Activated CD4-positive, alpha-beta T cell treated with anti-CD3 and anti-CD28 coated beads, Interleukin-2, amount 50 U/mL, for 48 hours (primary cell): ENCODE measurements at places on chromosomes 16 and 17.
A peak's percentile ranks its signal among the peaks of the same experiment; 100 is the strongest.

GRCh38 chr16:81530814-81531213 lies 86.2 kb downstream of the CMIP start:
- no peak for DNase-seq

DNA sequence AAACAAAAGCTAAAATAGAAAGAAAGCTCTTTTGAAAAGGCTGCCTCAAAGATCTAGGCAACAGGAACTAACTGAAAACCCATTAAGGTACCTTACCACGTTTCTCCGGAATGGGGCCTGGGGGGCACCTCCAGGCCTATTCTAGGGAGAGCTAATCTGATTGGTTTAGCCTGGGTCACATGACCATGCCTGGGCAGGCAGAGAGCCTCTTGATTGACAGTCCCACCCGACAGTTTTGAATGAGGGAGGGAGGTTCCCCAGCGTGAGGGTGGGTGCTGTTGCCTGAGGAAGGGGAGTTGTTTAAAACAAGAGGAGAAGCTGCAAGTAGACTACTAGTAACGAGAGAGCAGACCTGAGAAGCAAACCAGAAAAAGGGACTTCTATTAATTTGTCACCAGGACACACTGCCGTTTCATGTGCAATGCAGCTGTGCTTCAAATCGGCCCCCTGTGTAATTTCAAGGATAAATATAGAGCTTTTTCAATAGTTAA lies 143.4 kb upstream of the HS3ST2 start:
- no peak for DNase-seq

- DNase-seq: no peak
Observed at GRCh38 chr17:67891481-67892119, 66.3 kb downstream of the BPTF start.

DNA sequence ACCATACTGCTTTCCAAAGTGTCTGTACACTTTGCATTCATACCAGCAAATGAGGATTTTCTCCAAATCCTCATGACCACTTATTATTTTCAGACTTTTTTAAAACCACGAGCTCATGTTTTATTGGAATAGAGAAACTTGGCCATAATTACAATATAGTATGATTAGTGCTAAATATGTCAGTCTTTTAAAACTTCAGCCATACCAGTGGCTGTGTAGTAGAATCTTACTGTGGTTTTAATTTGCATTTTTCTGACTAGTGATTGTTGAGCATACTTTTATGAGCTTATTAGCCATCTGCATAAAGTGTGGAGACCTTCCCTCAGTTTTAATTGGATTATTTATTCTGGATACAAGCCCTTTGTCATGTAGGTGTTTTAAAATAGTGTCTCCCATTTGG lies 57.8 kb downstream of the NLK start:
- DNase-seq: no peak

- DNase-seq: no peak
Observed at GRCh38 chr16:86258713-86259112, 251.6 kb upstream of the FOXF1 start.

DNA sequence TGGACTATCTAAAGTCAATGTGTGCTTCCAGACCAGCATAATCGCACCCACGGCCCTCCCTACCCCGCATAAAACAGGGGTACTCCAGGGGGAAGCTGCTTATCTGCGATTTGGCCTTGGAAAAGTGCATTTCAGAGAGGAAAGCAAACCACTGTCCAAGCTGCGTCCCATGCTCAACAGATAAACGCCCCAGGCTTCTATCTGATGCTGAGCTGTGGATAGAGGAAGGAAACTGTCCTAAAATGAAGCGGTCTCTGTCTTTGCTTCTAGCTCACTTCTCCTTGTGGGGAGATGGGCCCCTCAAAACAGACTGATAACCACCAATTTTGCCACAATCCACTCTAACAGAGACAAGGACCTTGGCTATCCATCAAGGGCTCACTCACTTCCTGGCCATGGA lies 160.5 kb upstream of the TNRC6C start:
- DNase-seq: no peak

DNA sequence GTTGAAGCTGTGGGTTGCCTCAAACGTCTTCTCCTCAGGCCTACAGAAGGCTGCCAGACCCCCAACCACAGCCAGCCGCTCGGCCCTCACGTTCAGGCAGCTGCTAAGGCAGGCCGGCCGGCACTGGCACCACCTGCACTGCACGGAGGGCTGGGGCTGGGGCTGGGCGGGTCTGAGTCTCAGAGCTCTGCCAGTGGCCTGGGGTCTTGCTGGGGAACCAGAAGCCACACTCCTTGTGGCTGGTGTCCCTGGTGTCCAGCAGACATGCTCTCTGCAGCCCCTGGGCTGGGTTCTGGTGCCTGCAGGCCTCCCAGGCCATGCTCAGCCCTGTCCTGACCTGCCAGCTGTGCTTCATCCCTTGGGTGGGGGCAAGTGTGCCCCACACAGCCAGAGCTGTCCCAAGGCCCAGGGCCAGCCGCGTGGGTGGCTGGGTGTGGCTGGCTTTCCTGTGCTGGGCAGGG lies 42.0 kb downstream of the BAHCC1 start:
- DNase-seq: no peak

GRCh38 chr16:28992496-28992895 lies 7.6 kb downstream of the LAT start:
- no peak for DNase-seq

DNA sequence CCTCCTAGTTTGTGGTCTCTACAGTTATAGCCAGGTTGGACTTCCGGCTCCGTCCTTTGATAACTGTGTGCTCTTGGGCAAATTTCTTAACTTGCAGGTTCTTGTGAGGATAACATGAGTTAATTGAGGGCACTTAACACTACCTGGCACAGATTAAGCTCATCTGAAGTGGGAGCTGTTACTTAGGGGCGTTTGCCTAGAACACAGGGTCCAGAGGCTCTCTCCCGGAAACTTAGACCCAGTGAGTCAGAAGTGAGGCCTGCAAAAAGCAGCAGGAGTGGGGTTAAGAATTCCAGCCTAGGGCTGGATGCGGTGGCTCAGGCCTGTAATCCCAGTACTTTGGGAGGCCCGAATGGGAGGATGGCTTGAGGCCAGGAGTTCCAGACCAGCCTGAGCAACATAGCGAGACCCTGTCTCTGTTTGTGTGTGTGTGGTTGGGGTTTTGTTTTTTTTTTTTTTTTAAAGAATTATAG lies 1.4 kb downstream of the MVP start:
- DNase-seq: no peak

DNA sequence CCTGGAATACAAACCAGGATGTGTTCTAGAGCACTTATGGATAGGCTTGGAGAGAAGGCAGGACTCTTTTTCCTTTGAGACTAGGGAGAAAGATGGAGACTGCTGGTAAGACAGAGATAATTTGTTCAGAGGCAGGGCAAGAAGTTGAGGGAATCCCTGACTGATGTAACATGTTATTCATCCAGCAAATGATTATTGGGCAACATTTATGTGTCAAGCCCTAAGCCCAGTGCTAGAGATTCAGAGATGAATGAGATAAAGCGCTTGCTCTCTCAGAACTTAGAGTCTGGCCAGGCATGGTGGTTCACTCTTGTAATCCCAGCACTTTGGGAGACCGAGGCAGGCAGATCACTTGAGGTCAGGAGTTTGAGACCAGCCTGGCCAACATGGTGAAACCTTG lies 47.8 kb upstream of the NUFIP2 start:
- no peak for DNase-seq

DNA sequence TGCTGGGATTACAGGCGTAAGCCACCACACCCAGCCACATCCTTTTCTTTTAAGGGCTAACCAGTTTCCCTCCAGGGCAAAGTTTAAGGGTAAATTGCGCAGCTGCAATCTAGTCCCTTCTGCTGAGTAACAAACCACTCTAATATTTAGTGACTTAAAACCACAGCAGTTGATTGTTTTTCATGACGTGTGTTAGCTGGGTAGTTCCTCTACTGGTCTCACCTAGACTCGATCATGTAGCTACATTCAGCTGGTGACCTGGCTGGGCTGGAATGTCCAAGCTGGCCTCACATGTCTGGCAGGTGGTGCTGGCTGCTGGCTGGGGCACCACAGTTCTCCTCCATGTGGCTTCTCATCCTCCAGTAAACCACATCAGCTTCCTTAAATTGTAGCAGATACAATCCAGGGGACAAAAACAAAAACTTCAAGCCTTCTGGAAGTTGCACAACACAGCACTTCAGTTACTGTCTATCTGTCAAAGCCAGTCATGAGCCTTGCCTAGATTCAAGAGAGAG lies 75.5 kb downstream of the GPRC5B start:
- no peak for DNase-seq

GRCh38 chr17:57918017-57918895 lies 37.0 kb downstream of the CUEDC1 start:
- no peak for DNase-seq

DNA sequence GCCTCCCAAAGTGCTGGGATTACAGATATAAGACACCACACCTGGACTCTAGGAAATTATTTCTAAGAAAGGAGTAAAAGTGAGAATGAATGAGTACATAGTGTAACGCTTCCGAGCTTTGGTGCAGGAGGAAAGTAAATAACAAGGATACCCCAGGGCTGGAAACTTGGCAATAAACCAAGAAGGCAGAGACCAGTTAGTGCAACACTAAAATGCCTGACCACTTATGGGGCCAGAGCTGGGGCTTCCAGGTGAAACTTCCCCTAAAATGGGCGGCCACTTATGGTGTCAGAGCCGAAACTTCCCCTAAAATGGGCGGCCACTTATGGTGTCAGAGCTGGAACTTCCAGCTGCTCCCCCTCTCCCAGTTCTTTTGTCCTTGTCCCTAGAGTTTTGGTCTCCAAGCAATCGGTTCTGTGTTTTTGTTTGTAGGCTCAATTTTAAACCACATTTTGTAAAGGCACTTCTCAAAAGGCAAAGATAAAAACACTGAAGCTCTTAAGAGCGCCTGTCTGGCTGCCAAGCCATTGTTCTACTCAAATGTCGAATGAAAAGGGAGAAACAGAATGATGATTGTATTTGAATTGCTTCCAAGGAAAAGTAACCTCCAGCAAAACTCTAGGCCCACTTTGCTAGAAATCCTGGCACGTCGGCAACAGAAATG lies 63.9 kb downstream of the NXN start:
- DNase-seq: no peak

DNA sequence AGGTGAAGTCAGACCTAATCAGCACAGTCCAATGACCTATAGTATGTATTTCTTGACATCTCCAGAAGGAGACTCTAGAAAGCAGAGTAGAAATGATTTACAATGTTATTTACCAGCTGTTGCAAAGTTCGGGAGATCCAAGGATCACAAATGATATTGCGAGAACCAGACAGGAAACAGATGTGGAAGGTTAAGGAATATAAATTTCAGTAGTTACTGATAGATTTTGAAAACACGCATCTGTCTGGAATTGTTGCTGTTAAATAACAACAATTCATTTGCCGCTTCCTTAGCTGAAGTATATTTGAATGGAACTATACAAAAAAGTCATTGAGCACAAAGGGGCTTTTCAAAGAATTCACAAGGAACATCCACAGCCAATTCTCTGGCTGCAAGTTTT lies 72.0 kb downstream of the STXBP4 start:
- no peak for DNase-seq

- DNase-seq: peak; percentile 31
Observed at GRCh38 chr17:68383443-68384321, 73.6 kb downstream of the WIPI1 start.

- no peak for DNase-seq
Observed at GRCh38 chr16:29863669-29863984, 601 bp upstream of the CDIPT start.

- DNase-seq: peak; percentile 78
Observed at GRCh38 chr16:16127469-16128116, 95.7 kb downstream of the ABCC6 start.

DNA sequence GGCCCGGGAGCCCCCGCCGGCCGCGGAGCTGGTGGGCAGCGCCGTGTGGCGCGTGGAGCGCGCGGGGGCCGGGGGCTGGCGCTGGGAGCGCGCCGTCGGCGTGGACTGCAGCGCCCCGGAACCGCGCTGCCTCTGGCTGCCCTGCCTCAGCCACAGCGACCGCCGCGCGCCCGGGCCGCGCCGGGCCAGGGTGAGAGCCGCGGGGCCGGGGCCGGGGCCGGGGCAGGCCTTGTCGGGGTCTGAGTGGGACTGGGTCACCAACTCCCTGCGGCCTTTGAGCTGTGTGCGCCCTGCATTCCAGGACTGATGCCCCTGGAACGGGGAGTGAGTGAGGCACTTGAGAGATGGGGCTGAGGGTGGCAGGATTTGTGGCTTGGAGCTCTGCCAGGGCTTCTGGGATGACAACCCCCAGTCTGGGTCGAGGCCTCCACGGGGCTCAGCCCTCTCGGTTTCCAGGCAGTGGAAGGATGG lies 25.7 kb downstream of the ARHGAP23 start:
- DNase-seq: no peak

- DNase-seq: no peak
Observed at GRCh38 chr16:14007450-14007849, 63.7 kb upstream of the MRTFB start.

DNA sequence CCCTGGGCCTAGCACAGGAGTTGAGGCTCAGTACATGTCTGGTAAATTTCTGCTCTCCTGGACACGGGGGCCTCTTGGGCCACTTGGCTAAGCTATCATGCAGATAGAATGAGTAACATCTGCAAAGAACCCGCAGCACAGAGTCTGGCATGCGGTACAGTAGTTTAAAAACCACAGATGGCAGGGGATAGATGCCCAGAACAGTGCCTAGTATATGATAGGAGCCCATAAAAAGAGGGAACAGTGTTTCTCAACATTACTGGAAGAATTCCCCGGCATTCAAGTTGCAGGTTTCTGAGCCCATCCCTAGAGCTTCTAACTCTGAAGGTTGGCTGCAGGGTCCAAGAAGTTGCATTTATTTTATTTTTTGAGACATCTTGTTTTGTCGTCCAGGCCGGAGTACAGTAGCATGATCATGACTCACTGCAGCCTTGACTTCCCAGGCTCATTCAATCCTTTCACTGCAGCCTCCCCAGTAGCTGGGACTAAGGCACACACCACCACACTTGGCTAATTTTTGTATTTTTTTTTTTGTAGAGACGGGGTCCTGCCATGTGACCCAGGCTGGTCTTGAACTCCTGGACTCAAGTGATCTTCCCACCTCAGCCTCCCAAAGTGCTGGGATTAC lies 5.8 kb downstream of the CDIPT start:
- DNase-seq: no peak

DNA sequence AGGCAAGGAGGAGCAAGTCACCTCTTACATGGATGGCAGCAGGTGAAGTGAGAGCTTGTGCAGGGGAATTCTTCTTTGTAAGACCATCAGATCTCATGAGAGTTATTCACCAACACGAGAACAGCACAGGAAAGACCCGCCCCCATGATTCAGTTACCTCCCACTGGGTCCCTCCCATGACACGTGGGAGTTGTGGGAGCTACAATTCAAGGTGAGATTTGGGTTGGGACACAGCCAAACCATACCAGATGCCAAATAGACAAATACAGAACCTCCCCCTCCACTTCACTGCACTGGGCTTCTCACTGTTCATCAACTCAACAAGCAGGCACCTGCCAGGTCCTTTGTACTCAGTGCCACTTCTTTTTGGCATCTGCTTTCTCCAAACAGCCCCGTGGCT lies 100.2 kb downstream of the WSCD1 start:
- no peak for DNase-seq

GRCh38 chr17:1008008-1008761 lies 11.3 kb downstream of the TIMM22 start:
- no peak for DNase-seq
